Fibroblast of lung (primary cell): ENCODE measurements at places on chromosomes 3 and 15.
A peak's percentile ranks its signal among the peaks of the same experiment; 100 is the strongest.

- no peaks in the 10 kb centered on the region for H3K27me3 ChIP-seq
- H3K4me3 ChIP-seq: no peak overlapping the region
- no peak for DNase-seq
- no peak overlapping the region for H3K27ac ChIP-seq
- H3K4me1 ChIP-seq: no peaks in the 10 kb centered on the region
- H3K36me3 ChIP-seq: no peaks in the 10 kb centered on the region
Measured at GRCh38 chr3:82132210-82133069, 371.0 kb upstream of the GBE1 start.

GRCh38 chr15:64071931-64072765 is 21.5 kb downstream of the CIAO2A start:
- H3K27ac ChIP-seq: peak overlapping the region; percentile 43
- H3K27me3 ChIP-seq: no peaks in the 10 kb centered on the region
- H3K36me3 ChIP-seq: peaks cover 2% of the 10 kb centered on the region
- H3K4me1 ChIP-seq: peaks cover 17% of the 10 kb centered on the region

DNA sequence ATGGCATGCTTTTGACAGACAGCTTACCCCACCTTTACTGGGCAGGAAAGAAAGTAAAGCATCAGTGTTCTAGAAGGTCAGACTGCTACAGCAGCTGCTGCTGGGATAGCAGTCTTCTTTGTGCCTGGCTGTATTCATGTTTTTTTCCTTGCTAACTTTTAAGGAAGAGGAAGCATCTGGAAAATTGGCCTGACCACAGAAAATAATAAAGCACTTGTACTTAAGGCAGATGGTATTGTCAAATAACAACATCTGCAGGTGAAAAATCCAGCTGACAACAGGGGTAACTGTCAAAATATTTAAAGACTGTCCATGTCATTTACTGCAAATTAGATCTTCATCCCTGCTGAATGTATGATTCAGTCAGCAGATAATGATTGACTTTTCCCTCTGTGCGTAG is 229.0 kb downstream of the OXSM start:
- H3K27ac ChIP-seq: no peak overlapping the region
- H3K36me3 ChIP-seq: no peaks in the 10 kb centered on the region
- no peak for DNase-seq
- no peaks in the 10 kb centered on the region for H3K27me3 ChIP-seq
- no peaks in the 10 kb centered on the region for H3K4me1 ChIP-seq

DNA sequence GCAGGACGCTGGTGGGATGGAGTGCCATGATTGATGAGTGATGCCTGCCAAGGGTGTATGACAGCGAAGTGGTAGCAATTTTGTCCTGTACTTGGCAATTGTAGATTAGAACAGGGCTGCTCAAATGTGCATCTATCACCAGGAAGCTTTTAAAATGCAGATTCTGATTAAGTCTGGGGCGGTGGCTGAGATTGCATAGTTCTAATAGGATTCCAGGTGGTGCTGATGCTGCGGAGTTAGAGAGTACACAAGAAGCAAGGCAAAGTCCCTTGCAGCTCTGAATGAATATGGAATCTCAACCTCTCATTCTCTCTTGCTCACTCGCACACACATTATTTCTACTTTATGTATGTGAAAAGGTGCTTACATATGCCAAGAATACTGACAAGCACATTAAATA is 670.4 kb downstream of the FHIT start:
- no peak for DNase-seq
- H3K4me3 ChIP-seq: no peak overlapping the region
- H3K27me3 ChIP-seq: no peaks in the 10 kb centered on the region

- no peaks in the 10 kb centered on the region for H3K27me3 ChIP-seq
- H3K4me1 ChIP-seq: no peaks in the 10 kb centered on the region
- H3K36me3 ChIP-seq: no peaks in the 10 kb centered on the region
- no peak for DNase-seq
- H3K4me3 ChIP-seq: no peak overlapping the region
Measured at GRCh38 chr3:38396861-38397260, 50.3 kb downstream of the XYLB start.

GRCh38 chr15:89937365-89938350 is 24.9 kb upstream of the ARPIN start:
- H3K27ac ChIP-seq: no peak overlapping the region
- H3K27me3 ChIP-seq: peaks cover 4% of the 10 kb centered on the region
- no peaks in the 10 kb centered on the region for H3K4me1 ChIP-seq
- DNase-seq: no peak

- no peaks in the 10 kb centered on the region for H3K27me3 ChIP-seq
- peaks cover 2% of the 10 kb centered on the region for H3K36me3 ChIP-seq
- peak; percentile 82 for DNase-seq
- no peaks in the 10 kb centered on the region for H3K4me1 ChIP-seq
- no peak overlapping the region for H3K27ac ChIP-seq
Measured at GRCh38 chr15:34942363-34942762, 27.2 kb downstream of the AQR start.

DNA sequence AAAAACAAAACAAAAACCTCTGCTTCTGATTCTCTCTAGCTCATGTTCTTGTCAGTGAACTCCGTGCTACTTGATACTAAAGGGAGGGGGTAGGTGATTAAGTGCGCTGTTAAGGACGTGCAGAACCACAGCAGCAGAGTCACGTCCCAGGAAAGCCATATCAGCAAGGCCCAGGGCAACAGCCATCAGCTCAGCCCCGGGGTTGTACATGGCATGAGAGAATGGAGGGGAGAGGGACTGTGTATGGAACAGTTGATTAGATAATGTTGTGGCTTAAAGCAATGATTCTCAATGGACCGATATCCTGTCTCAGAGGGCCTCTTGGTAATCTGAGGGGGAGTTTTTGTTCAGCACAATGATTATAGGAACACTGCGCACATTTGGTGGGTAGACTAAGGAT is 27.6 kb downstream of the C2CD4A start:
- H3K4me1 ChIP-seq: no peaks in the 10 kb centered on the region
- no peak for DNase-seq
- no peaks in the 10 kb centered on the region for H3K27me3 ChIP-seq
- H3K27ac ChIP-seq: no peak overlapping the region
- no peaks in the 10 kb centered on the region for H3K36me3 ChIP-seq

DNA sequence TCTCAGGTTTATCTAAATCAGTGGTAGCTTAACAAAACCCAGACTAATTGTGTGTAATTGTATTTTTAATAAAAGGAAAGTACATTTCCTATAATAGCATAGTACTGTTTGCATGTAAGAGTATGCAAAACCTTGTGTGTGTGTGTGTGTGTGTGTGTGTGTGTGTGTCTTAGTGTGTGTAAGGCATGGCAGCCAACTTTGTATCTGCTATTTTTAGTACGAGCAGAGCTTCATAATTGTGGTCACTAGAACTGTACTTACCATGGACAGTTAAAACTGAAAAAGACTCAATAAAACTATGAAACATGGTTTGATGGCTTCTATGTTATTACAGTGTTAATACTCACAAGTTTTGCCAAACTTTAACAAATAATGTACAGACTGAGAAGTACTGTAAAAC is 6.2 kb downstream of the P2RY1 start:
- no peak overlapping the region for H3K27ac ChIP-seq
- H3K36me3 ChIP-seq: no peaks in the 10 kb centered on the region
- no peaks in the 10 kb centered on the region for H3K4me1 ChIP-seq
- peaks cover 4% of the 10 kb centered on the region for H3K27me3 ChIP-seq
- peak; percentile 1 for DNase-seq
- H3K4me3 ChIP-seq: no peak overlapping the region

DNA sequence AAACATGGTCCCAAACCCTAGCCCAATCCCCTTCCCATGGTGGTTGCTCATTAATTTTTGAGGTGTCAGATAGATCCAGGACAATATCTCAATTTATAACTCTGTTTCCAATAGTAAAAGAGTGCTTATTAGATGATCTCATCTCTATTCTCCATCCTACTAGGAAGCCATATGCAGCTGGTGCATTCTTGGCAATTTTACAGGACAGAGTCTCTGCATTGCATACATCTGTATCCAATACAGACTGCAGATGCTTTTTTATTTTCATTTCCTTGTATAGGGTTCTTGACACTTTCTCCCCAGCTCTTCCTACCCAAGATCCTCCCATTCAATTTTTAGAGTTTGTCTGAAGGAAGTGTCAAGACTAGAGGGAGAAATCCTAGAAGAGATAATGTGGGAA is 194.8 kb upstream of the DPH6 start:
- no peaks in the 10 kb centered on the region for H3K36me3 ChIP-seq
- peaks cover 2% of the 10 kb centered on the region for H3K4me1 ChIP-seq
- no peaks in the 10 kb centered on the region for H3K27me3 ChIP-seq

- no peak for DNase-seq
- no peak overlapping the region for H3K27ac ChIP-seq
- H3K36me3 ChIP-seq: no peaks in the 10 kb centered on the region
- H3K4me3 ChIP-seq: no peak overlapping the region
- H3K4me1 ChIP-seq: no peaks in the 10 kb centered on the region
- no peaks in the 10 kb centered on the region for H3K27me3 ChIP-seq
Measured at GRCh38 chr3:59046839-59047238, 3.0 kb downstream of the CFAP20DC start.

- no peaks in the 10 kb centered on the region for H3K36me3 ChIP-seq
- peak; percentile 89 for DNase-seq
- peaks cover 3% of the 10 kb centered on the region for H3K4me1 ChIP-seq
- peaks cover 4% of the 10 kb centered on the region for H3K27me3 ChIP-seq
Measured at GRCh38 chr15:69058830-69059556, 44.5 kb downstream of the NOX5 start.
